ENCODE measurements at places on chromosomes 16 and 17.

GRCh38 chr16:84810518-84811273, 9.1 kb upstream of the CRISPLD2 start:
- DNase-seq: no peak

DNA sequence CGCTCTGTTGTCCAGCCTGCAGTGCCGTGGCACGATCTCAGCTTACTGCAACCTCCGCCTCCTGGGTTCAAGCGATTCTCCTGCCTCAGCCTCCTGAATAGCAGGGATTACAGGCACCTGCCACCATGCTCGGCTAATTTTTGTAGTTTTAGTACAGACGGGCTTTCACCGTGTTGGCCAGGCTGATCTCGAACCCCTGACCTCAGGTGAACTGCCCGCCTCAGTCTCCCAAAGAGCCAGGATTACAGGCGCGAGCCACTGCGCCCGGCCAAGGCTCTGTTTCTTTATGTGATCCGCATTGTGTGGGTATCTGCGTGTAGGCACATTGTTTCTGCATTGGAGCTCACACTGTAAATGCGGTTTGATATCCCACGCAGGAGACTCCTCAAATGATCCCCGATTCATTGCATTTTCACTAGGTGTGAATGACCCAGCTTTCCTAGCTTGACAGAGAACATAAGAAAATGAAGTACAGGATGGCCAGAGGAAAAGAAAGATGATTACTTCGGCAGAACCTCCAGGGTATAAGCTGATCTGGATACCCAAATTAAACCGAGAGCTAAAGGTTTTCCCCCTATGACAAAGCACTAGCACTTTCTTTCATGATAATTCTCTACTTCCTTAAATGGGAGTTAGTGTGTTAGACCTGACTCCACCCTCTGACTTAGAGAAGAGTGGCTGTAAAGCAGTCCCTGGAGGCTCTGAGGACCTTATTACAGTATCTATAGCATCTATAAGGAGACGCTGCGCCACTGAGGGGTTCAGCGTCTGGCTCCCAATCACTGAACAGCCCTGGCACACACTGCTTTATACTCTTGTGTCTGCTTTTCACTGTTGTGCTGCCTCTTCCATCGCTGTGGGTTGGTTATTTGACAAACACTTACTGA, 17.3 kb downstream of the COTL1 start:
- DNase-seq: no peak

GRCh38 chr17:41131979-41132378, 8.0 kb upstream of the KRTAP4-12 start:
- DNase-seq: no peak

DNA sequence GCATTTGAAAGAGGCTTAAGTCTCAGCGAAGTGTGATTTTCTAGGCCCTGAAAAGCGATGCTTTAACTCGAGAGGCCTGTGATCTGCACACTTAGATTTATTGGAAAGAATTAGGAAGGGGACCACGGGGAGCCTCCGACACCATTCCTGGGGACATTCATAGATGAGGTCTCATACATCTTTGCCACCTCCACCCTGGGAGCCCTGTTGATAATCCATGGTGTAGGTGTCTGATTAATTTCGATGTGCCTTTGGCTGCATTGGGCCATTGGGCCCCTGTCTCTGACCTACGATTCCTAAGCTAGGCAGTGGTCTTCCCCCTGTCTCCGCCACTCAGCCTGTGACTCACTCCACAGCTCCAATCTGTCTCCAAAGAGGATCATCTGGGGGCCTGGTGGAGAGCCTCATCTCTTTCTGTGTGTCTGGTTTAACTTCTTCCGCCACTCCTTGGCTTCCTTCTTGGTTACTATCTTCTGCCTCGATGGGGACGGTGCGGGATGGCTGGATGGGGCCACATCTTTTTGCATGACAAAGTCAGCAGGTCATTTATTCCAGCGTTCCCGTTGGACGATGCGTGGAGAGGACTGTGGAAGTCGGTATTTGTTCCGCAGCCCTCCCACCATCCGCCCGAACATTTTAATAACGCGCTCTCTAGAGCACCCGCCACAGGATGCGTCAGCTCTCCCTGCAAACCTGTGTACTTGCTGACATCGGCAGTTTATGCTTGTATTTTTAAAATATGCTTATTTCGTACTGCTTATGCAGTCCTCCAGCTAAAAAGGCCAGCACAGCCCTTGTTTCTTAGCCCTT, 109.3 kb downstream of the IRX3 start:
- DNase-seq: no peak

GRCh38 chr17:36844601-36845000, 92.7 kb upstream of the LHX1 start:
- DNase-seq: no peak

DNA sequence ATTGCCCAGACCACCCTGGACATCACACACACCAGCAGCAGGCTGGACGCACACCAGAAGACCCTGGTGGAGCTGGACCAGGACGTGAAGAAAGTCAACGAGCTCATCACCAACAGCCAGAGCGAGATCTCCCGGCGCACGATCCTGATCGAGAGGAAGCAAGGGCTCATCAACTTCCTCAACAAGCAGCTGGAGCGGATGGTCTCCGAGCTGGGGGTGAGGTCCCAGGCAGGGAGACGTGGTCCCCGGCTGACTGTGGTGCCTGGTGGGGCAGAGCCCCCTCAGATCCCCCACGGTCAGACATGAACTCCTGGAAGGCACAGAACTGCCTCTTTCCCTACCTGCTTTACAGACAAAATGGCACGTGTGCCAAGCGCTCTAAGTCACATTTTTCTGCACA, 16.6 kb upstream of the GAA start:
- DNase-seq: no peak

- DNase-seq: no peak
Observed at GRCh38 chr17:72104164-72104862, 16.5 kb upstream of the SOX9 start.

GRCh38 chr17:49439305-49439672, 24.6 kb upstream of the PHB1 start:
- DNase-seq: no peak

GRCh38 chr17:75840799-75841164, 3.4 kb downstream of the UNC13D start:
- DNase-seq: no peak

DNA sequence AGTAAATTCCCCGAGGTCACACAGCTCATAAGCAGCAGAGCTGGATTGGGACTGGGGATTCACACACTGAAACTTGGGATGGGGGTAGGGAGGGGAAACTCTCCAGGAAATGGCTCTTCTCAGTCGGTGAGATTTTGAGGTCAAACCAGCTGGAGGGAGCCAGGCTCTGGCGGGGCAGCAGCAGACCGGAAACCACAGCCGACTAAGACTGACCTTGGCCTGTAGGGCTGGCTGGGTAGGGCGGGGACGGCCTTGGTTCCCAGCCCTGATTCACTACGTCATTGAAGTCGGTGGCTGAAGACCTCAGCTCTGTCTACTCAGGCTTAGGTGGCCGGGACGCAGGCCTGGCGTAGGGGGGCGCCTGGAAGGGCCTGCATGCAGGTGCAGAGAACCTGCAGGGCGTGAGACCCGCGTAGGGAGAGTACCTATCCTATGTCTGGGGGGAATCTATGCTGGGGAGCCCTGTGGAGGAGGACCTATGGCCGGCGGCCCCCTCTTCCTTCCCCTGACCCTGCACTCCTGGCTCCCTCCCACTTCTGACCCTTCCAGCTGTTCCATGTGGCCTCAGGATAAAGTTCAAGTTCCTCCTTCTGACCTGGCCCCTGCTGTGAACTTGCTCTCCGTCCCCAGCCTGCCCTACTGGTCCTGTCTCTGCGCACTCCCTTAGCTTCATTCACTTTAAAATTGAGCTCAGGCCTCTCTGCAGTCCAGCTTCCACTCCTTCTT, 11.9 kb upstream of the SLC4A1 start:
- peak; percentile 8 for DNase-seq

- DNase-seq: no peak
Observed at GRCh38 chr16:3458278-3458851, 14.9 kb downstream of the NAA60 start.

DNA sequence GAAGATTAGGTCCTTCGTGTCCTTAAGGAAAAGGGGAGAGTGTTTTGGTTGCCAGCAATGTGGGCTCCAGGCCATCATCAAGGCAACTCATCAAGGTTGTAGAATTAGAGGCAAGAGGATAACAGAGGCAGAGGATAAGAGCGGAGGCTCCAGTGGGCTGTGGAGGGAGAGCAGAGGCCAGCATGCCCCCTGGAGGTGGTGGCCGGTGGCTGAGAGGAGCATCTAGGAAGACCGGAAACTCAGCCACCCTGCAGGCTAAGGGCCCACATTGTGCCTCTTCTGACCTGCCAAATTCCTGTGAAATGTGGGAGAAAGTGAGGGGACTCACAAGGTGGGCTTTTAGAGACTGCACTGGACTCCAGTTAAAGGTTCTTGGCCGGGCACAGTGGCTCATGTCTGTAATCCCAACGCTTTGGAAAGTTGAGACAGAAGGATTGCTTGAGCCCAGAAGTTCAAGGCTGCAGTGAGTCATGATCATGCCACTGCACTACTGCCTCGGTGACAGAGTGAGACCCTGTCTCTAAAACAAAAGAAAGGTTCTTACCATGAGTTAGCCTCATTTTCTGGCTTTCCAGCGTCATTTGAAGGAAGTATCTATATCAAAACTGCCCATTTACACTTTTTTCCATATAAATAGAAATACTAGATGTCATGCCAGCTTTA, 62.7 kb upstream of the ADORA2B start:
- no peak for DNase-seq

DNA sequence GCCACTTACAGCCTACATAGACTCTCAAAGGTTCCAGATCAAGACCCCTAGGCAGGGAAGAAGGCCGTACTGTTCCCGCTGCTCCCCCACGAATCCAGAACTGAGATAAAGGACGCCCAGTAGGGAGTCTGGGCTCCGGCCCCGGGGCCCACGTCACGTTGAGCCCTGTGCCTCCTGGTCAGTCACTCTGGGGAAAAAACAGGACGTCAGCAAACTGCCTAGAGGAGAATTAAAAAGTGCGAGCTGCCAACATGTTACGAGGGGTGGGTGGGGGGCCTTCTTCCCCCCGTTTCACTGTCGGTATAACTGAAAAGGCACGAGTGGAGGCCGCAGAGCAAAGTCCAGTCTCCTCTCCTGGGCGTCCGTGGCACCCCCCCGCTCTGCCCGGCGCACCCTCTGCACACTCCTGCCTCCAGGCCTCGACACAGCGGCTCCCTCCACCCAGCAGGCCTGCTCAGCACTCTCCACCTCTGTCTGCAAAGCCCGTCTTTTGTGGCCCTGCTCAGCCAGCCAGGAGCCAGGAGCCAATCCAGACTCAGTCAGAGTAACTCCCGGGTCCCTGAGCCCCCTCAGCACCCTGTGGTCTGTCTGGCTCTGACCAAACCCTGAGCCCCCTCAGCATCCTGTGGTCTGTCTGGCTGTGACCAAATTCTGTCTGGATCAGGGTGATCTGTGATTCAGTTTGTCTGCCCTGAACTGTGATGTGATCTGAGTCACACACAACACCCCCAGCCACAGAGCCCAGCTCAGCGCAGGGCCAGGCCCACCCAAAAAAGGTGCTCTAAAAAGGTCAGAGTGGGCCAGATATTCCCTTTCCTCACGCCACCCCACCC, 6.2 kb downstream of the ITGAE start:
- DNase-seq: no peak

- no peak for DNase-seq
Observed at GRCh38 chr16:68055395-68055794, 29.8 kb upstream of the NFATC3 start.

All from Panc1 (cell line).